ENCODE measurements at places on chromosomes 3 and 15.

GRCh38 chr3:126658584-126658983, 3.7 kb upstream of the TXNRD3 start:
- DNase-seq, result no peak

- DNase-seq, result peak; percentile 92
Observed at GRCh38 chr15:43913026-43913780, 86.4 kb downstream of the WDR76 start.

DNA sequence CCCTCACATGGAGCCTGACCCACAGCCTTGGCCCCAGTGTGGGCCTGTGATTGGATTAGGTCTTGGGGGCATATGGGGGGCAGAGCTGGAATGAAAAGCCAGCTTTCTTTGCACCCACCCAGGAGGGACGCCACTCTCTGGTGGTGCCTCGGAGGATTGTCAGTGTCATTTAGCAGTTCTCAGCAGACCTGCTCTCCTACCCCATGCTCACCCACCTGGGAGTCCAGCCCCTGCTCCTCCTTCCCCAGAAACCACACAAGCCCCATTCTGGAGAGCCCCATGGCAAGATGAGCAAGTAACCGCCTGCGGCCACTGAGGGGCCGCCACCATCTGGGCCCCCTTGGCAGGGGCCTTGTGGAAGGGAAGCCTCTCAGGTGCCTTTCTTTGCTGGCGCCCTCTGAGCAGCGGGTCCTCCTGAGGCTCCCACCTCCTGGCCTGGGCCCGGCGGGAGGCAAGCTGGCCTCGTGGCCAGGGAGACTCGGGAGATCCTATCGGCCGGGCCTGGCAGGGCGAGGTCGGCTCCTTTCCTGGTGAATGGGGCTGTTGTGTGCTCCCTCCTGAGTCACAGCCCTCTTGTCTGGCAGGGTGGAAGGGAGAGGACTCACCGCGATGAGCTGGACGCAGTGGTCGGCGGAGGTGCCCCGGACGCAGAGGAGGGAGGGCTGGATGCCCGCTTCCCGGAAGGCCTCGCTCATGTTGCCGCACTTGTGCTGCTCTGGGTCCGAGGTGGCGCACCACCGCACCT, 2.3 kb downstream of the MELTF start:
- DNase-seq, result peak; percentile 75

GRCh38 chr15:75776065-75776423, 63.4 kb upstream of the CSPG4 start:
- DNase-seq, result peak; percentile 69

- no peak for DNase-seq
Observed at GRCh38 chr3:121957674-121958415, 63.6 kb downstream of the SLC15A2 start.

DNA sequence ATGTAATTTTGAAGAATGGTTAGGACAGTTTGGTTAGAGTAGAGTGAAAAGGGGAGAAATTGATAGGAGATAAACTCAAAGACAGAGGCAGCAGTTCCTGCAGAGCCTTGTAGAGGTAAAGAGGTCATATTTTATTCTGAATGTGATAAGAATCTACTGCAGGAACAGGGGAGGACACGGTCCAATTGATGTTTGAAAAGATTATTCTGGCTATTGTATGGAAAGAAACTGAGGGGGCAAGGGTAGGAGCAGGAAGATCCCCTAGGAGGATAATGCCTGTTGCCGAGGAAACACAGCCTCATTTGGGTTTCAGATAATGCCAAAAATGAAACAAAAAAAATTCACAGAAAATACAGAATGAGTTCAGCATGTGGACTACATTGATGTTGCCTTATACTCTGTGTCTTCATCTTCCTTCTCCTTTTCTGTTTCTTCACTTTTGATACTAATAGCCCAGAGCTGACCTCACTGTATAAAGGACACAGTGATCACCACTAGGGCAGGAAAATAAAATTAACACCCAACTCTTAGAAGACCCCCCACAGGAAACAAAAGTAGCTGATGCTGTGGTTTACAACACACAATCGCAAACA, 454.6 kb upstream of the UBE2E2 start:
- no peak for DNase-seq

GRCh38 chr3:60798456-60798855, 452.8 kb downstream of the FHIT start:
- DNase-seq, result no peak

DNA sequence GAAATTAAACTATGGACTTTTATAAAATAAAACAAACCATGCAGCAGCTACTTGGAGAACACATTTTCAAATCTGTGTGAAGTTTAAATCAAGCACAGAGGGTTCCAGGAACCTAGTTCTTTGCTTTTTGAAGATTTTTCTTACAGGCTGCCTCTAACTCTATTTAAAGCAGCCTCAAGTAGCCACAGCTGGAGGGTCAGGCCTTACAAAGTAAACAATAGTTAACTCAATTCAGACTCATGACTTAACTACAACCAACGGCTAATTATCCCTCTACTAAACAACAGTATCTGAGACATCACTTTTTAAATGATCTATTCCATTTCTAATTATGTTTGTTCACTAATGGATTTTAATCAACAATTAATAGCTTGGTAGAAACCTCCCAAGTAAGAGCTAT, 9.8 kb downstream of the LRIG1 start:
- DNase-seq, result peak; percentile 51

- DNase-seq, result no peak
Observed at GRCh38 chr15:99267957-99268356, 16.7 kb downstream of the LRRC28 start.

DNA sequence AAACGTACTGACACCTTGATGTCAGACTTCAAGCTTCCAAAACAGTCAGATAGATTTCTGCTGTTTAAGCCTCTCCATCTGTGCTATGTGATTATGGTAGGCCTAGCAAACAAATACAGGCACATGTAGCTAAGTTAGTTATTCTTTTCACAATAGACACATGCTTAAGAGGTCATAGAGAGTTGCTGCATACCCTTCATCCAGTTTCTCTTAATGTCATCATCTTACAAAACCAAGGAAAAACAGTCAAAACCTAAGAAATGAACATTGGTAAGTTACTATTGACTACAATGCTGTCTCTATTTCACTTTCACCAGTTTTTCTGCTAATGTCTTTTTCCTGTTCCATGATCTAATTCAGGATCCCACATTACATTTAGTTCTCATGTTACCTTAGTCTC, 946.8 kb downstream of the TUSC7 start:
- peak; percentile 40 for DNase-seq

DNA sequence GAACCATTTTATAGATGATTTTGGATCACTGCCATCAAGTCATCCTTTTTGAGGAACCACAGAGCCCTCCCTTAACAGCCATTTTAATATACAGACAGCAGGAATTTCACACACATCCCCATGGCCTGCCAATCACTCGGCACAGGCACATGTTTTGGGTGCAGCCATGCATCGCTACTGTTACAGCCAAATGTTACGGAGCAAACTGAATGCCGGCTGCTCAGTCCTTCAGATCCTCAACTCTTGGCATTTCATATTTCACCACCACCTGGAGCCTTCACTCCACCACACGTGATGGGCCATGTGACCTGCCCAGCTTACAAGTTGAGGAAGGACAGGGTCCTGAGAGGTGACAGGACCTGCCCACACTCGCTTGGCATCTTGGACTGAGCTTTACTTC, 90.8 kb downstream of the OXNAD1 start:
- no peak for DNase-seq

- DNase-seq, result no peak
Observed at GRCh38 chr15:89221543-89221942, at the start of gene RLBP1. Gene RLBP1 (minus strand): TSS chr15:89221579. CDS start chr15:89218975, 2,604 bp downstream.

DNA sequence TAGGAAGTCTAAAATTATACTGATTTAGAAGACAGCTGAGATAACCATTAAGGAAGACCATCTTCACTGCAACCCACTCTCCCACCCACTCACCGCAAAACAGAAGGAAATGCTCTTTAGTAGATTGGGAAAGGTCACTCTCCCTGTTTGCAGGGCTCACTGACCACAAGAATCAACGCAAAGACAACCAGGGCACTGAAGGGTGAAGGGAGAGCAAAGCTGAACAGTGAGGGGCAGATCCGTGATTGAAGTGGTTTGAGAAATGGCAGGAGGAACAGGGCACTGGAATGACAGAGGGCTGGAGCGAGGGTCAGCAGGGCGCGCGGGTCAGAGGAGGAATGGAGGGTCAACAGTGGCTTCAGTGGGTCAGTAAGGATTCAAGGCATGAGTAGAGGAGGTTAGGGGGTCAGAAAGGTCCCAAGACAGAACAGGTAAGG, 520 bp downstream of the MESD start:
- no peak for DNase-seq

GRCh38 chr3:167653760-167654159, at the start of gene WDR49:
Gene WDR49 (minus strand): TSS chr3:167653942. CDS start chr3:167653425, 517 bp downstream.
- no peak for DNase-seq

DNA sequence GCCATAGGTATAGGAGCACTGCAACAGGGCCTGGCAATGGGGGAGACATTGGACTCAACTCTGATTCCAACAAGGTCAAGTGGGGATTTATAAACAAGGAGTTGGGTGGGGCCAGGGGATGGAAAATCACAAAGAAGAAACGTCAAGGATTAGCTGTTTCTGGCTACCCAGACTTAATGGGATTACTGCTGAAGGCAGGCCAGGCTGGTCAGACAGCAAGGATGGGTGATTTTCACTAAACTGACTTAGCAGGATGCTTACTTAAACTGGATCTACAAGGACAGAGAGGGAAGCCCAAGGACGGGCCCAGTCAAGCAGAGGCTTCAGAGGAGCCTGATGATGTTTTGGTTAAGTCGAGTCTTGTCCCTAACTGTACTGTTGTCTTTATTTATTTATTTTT, 76.2 kb downstream of the USP13 start:
- DNase-seq, result no peak

- no peak for DNase-seq
Observed at GRCh38 chr15:91737151-91737818, 116.2 kb upstream of the SLCO3A1 start.

DNA sequence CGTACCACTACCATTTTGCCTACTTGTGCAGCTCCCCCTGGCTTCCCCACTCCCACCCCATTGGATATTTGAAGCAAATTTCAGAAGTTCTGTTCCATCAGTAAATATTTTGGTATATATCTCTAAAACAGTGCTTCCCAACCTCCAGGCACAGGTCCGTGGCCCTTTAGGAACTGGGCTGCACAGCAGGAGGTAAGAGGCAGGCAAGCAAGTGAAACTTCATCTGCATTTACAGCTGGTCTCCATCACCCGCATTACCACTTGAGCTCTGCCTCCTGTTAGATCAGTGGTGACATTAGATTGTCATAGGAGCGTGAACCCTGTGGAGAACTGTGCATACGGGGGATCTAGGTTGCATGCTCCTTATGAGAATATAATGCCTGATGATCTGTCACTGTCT, 97.2 kb upstream of the LRRFIP2 start:
- DNase-seq, result no peak

All from fibroblast of lung (primary cell).